Lung (tissue), 17 donors: ENCODE measurements at places on chromosomes 1 and 21.
A peak's percentile ranks its signal among the peaks of the same experiment; 100 is the strongest.

- DNase-seq = no peak
Observed at GRCh38 chr1:239178961-239179360, 207.4 kb upstream of the CHRM3 start.

DNA sequence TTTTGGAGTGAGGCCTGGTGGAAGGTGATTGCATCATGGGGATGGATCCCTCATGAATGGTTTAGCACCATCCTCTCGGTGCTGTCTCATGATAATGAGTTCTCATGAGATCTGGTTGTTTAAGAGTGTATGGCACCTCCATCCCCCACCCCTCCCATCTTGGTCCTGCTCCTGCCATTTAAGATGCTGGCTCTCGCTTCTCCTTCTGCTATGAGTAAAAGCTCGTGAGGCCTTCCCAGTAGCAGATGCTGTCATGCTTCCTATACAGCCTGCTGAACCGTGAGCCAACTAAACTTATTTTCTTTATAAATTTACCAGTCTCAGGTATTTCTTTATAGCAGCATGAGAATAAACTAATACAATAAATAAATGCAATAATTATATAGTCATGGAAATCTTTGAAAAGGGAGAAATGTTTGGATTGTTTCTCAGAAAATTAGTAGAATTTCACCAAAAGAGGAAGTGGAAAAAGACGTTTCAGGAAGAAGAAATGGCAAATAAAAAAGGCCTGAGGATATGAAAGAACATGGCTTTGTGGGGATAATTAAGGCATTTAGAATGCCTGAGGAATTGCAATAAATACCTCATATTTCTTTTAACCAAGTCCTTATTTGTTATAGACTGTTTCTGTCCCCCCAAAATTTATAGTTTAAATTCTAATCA, 451.2 kb upstream of the ADGRL4 start:
- DNase-seq = no peak

DNA sequence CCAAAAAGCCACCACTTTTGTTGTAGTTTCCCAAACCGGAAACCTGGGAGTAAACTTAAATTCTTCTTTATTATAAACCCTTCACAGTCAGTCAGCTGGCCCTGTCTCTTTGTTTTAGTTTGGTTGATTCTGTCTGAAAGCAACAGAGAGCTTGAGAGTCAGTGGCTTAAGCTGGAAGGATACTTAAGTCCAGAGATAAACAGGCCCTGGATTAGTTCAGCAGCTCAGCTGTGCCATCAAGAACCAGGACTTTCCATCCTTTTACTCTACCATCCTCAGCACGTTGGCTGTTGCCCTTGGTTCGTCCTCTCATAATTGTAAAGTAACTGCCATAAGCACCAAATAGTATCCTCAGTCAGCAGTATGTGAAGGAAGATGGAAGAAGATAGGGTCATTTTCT, 4.5 kb downstream of the DESI2 start:
- DNase-seq = no peak

DNA sequence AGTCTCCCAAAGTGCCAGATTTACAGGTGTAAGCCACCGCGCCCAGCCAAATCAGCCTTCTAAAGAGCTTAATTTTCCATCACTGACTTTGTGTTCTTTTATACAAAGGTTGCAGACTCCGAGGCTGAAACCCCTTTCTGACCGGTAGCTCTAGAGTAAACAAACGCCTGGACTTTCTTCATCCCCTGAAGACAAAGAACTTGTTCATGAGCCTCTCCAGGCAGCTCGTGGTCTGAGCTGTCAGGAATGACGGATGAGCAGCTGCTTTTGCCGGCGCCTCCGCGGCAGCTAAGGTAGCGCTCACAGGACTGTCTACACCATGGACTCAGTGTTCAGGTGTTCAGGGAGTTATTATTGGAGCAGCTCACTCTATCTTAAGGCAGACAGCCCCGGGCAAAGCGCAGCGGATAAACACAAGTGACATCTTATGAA, 128.5 kb upstream of the ERRFI1 start:
- DNase-seq = peak; percentile 37

DNA sequence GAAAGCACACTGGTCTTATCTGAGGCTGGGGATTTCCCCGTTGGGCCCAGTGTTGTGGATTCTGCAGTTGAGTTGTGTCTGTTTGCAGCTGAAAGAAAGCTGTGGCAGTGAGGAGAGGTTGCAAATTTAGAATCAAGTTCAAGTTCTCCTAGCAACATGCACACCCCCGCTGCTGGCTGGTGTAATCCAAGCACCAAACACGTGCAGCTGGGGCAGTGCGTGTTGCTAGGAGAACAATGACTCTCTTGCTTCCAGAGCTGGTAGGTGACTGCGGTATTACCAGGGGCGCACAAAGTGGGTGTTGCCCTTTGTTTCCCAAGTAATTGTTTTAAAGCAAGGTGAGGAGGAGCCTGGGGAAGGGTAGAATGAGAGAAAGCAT, 91.5 kb downstream of the IER5 start:
- peak; percentile 79 for DNase-seq

GRCh38 chr1:17636612-17637011, 97.1 kb downstream of the ARHGEF10L start:
- no peak for DNase-seq

DNA sequence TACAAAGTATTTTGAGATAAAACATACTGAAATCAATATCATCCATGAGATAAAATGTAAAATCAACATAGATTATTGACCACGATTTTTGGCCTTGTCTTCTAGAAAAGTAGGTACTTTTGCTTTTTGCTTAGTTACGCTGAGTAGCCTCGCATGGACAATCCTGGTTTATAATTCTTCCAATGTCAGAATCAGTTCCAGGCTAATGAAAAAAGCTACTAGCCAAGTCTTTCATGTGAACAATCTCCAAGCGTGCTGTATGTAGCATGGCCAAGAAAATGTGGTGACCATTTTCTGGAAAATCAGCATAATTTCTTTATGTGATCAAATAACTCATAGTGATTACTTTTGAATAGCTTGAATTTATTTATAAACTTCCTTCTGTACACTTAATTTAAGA, 145.8 kb downstream of the NTMT2 start:
- no peak for DNase-seq

DNA sequence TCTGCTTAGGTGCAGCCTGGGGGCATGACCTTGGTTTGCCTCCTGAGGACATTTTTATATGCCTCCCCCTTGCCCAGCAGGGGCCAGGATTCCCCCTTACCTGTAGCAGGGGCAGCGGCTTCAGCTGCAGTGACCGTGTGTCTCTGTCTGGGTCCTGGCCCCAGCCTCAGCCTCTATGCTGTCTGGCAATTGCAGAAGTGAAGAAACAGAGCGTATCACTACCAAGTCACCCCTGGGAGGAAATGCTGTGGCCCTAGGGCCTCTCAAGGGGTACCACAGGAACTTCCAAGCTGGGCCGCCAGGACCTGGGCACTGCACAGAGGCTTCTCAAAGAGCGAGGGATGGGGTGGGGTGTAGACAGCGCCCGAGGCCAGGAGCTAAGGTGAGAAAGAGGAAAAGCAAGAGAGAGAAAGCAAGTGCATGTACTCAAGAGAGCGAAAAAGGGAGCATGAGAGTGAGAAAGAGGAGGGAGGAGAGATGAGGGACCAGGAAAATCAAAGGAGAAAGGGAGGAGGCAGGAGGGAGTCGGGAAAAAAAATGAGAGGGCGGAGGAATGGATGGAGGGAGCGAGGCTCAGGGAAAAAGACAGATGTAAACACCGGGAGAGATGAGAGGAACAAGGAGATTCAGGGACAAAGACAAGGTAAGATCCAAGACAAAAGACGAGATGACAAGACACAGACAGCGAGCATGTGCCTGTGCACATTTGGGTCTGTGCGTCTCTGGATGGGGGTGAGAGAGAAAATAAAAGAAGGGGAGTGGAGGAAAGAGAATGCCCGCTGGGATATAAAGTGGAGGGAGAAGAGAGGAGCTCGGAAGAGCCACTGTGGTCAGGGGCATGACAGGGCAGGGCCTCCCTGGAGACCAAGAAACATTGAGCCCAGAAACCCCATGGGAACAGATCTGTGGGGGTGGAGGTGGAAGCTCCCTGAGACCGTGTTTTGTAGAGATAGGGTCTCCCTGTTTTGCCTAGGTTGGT, at the start of gene PTAFR:
Gene PTAFR, minus strand, starts transcription at position 199 of the 979 bp plus-strand sequence. CDS start 25,669 bp downstream, outside the sequence.
- no peak for DNase-seq

GRCh38 chr21:41367301-41367944, 5.6 kb downstream of the MX2 start:
- no peak for DNase-seq

GRCh38 chr1:22976461-22977243, 4.0 kb upstream of the LACTBL1 start:
- peak; percentile 73 for DNase-seq

GRCh38 chr1:82317671-82318070, 516.9 kb downstream of the ADGRL2 start:
- DNase-seq = no peak

DNA sequence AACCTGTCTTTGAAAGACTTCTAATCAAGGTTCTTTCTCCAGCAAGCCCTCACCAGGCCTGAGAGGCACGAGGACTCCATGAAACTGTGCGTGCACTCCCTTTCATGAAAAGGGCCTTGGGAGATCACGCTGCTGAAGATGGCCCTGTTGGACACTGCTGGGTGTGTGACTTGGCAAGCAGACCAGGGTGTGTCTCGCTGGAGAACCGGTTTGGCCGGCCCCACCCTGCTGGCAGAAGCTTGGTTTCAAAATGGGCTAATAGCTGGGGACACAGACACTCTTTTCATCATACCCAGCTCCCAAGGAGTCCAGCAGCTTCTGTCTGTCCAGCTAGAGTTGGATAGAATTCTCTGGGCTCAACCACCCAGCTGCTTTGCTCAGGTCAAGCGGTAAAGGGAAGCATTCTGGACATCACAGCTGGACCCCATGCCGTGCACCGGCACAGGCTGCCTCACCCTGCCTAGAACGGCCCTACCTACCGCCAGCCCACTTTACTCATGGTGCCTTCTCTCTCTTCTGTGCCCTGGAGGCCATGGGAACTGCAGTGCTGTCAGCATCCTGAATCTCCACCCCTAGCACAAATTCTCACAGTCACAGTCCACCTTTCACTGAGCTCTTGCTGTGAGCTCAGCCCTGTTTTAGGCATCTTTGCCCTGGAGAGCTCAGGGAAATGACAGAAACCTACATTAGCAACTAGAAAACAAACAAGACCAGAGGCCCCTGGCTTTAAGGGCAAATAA, 24.6 kb downstream of the PKP1 start:
- no peak for DNase-seq

GRCh38 chr21:25551569-25551968, 55.7 kb downstream of the MRPL39 start:
- no peak for DNase-seq

GRCh38 chr1:41712695-41713094, 206.0 kb downstream of the HIVEP3 start:
- DNase-seq = no peak

DNA sequence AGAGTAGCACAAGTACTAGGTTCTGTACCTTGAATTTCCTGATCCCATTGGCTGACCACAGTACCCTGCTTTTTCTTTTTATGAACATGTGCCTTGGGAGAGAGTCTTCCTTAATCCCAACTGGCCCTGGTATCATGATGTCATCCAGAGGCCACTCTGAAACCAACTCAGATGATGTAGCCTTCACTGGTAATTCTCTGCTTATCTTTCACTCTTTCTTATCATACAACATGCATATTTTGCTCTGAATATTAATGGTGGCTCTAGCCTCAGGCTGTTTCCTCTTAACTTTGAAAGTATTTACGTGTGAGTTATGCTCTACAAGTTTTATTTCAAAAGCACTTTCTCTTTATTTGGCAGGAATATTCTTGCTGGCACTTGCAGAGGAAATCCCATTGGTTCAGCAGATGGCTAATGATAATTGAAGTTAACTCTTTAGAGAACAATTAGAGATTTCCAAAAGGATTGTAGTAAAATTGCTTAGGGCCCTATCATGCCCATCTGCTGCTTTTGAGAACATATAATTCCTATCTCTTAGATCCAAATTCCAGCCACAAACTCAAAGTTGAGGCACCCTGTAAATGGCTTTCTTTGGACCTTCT, 86.1 kb downstream of the PTGER3 start:
- no peak for DNase-seq

- DNase-seq = peak; percentile 44
Observed at GRCh38 chr1:211829343-211830054, 1.1 kb downstream of the LPGAT1 start.

DNA sequence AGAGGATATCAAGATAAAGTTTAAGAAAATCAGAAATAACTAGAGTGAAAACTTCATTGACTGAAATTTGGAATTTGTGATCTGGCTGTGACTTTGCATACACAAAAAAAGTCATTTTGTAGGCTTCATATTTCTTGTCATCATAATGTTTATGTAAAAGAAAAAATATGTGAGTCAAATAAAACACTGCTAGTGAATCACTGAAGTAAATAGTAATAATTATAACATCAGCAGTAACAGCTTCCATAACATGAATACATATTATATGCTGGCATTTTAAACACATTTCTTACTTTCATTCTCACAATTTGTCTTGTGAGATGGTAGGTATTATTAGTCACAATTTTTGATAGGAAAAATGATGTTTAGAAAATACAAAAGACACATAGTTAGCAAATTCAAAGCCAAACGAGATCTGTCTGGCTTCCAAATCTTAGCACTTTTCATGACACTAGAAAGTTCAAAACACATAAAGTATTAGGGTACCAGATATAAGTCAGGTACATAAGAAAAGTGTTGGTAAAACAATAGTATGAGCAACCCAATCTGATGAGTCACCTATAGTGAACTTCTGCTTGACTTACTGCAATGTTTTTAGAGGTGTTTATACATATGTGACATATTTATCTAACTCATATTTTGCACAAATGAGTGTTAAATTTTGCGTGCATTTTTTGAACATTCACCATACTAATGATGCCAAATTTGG, 241.0 kb upstream of the SNX7 start:
- no peak for DNase-seq

DNA sequence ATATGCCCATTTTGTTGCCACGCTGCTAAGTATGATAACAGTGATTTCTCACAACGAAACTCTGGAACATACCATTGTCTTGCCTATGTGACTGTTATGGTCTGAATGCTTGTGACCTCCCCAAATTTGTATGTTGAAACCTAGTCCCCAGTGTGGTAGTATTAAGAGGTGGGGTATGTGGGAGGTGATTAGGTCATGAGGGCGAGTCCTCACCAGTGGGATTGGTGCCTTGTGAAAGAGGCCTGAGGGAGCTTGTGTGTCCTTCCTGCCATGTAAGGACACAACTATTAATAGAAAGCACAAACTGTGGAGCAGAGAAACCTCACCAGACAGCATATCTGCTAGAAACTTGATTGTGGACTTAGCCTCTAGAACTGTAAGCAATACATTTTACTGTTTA, 84.6 kb downstream of the SELENOF start:
- DNase-seq = no peak

DNA sequence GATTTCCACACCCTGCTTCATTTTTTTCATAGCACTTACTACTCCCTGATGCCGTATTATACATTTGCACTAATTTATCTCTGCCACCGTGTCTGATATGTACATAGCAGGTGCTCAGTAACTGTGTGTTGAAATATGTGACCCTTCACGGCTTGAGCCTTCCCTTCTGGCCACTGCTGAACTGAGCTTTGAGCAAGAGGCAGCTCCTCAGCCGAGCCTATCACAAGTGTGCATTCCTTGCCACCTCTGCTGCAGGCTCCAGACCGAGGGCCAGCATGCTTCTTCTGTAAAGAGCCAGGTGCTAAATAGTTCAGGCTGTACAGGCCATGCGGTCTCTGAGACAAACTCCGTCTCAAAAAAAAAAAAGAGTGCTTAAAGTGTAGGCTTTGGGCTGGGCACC, 22.6 kb downstream of the PLEKHM2 start:
- DNase-seq = no peak
